ENCODE measurements at places on chromosomes 5 and 9. TPM values are rescaled to one million over a fixed set of nuclear protein-coding genes. Genes with fewer than 3 reads are reported as not detected.

Gene RIC1
- polyA plus RNA-seq, result 27.5 TPM

Gene BASP1
- 84.1 TPM for polyA plus RNA-seq

Gene SLCO6A1
- polyA plus RNA-seq, result not detected

Gene SLCO4C1
- polyA plus RNA-seq, result 32.4 TPM

Gene TPPP
- polyA plus RNA-seq, result 3.5 TPM

Gene GABRP
- polyA plus RNA-seq, result 2.4 TPM

Gene C9orf72
- 19.8 TPM for polyA plus RNA-seq

DNA sequence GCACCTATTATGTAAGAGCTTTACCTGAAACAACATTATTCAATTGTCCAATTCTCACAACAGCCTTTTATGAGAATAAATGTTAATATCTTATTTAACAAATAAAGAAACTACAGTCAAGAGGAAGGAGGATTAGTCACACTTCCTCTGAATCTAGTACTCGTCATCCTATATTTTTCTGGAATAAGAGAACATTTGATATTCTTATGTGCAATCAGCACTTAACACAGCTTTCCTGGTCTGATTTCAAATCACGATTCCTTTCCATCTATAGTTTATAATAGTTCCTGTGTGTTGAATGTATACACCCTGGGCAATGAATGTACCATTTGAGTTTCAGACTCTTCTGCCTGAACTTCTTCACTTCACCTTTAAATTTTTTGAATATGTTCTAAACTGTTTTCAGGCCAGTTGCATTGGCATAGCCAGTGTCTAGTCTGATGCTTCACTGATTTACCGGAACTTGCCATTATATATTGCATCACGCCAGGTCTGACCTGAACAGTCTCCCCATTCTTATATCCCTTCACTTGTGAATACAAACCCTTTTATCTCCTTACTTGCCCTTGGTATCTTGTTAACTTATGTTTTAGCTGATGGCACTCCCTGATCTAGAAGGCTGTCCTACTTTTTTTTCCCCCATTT lies 698.3 kb downstream of the MAT2B start:
- no peak for DNase-seq

DNA sequence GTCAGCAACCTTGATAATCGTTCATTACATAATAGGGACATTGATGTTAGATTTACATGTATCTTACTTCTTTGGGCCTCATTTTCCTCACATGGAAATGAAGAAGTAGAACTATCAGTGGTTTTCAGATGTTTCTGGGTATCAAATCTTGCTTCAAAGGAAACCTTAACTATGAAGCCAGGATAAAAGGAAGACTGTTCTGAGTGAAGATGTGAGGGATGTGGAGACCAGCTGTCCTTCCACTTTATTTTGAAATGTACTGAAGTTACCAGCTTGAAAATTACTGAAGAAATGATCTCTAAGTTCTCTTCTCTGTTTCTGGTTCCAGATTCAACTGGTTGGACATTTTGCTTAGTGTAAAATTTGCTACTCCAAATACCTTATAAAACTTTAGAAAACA lies 186.0 kb downstream of the ADAMTSL1 start:
- DNase-seq, result no peak

DNA sequence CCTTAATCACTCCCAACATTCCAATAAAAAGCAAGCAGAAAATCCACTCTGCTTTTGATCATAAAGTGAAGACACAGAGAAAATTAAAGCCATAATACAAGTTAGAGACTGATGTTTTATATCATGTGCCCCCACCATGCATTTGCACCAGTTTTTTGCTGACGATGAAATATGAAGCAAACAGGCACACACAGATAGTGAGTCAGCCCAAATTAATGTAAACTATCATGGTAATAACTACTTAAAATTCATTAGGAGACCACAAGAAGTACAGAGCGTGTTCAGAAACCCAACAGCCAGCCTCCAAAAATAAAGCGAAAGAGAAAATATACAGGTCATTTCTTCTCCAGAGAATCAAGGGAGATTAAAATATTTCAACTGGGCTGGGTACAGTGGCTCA lies 46.4 kb upstream of the KDM4C start:
- no peak for DNase-seq

DNA sequence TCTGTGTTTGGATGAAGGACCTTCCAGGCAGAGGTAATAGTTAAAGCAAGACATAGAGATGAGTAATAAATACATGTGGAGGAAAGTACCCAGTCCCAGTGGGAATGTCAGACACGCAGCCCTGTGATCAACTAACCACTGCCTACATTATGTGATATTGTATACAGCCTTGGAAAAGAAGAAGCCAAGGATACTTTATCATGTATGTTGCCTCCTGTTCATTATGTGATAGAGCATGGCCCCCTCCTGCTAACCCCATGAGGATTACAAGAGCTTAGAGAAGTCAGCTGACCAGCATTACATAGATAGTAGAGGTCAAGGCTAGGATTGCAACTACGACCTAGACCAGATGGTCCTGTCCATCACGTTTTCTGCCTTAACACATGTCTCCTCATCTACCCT lies 497.0 kb upstream of the TNC start:
- DNase-seq, result no peak

DNA sequence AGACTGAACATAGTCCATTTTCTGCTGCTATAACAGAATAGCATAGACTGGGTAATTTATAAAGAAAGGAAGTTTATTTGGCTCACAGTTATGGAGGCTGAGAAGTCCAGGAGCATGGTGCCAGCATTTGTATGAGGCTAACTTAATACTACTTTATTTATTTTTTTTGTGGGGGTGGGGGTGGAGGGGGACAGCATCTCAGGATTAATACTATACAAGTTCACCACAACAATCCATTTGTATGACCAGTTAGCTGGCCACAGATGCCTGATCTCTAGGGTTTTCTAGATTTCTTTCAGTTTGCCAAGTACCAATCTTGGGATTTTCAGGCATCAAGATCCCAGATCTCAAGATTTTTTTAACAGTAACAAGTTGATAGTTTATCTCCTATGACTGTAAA lies 20.3 kb downstream of the ANGPTL2 start:
- DNase-seq, result no peak

- DNase-seq, result no peak
Observed at GRCh38 chr9:20775683-20776082, 91.6 kb downstream of the FOCAD start.

DNA sequence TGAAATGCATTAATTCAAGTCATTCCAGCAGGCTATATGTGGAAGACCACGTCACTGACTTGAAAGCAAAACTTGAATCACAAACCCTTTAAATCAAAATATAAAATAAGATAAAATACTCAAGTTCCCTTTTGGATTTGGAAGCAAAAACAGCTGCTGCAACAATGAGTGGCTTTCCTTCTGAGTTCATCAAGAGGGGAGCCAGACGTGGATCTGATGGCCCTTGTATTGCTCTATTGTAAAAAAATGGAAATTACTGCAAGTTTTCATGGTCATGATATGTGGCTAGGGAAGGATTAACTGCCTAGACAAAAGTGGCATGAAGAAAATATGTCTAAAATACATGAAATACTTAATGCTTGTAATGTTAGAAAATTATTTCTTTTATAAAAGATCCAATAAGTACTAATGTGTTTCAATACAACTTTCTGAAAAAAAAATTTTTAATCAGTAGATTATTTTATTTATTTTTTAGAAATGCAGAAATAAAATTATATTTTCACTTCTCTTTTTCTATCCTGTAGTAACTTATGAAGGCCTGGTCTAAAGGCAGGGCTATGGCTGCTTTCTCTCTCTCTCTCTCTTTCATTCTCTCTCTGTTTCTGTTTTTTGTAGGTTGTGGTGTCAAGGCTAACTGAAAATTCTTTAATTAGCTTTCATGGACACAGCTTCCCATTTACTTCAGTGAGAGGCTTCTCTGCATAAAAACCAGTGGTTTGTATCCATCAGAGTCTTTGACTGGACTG lies 24.0 kb downstream of the LIX1 start:
- no peak for DNase-seq

DNA sequence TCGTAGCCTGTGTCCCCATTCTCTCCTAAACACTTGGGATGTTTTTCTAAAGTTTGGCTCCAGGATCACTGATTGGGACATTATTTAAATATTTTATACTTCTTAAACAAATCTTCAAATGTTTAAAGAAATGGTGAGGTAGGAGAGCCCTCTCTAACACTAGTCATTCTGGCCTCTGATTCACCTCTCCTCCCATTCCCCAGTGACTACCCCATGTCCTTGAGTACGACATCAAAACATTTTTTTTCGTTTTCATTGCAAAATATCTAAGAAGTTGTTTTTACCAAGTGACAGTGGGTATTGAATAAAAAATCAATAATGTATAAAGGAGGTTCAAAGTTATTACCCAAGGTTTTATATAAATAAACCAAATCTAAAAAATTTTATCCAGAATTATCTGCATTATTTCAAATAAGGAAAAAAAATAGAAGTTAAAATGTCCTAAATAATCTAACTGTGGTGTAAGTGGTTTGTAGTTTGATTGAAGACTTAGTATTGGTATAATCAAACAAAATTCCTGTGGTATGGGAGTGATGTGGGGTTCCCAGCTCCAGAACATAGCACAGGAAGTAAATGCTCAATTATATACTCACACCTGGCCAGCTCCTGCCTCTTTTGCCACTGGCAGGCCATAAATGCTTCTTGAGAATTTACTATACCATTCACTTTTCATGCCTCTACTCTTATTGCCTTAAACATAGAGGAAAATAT lies 51.1 kb downstream of the MAST4 start:
- DNase-seq, result no peak

- no peak for DNase-seq
Observed at GRCh38 chr5:87400305-87400899, 12.3 kb downstream of the CCNH start.

Measured in renal pelvis (tissue), 12 donors.